ENCODE measurements at places on chromosomes 7 and 10.

GRCh38 chr10:48653944-48654698 is 30.6 kb upstream of the WDFY4 start:
- DNase-seq = no peak

GRCh38 chr7:28990200-28990960 is 32.2 kb upstream of the TRIL start:
- DNase-seq = no peak

GRCh38 chr7:136114966-136115762 is 138.0 kb upstream of the MTPN start:
- DNase-seq = peak; percentile 14

- DNase-seq = peak; percentile 26
These were observed 33.8 kb upstream of the RBM20 start for GRCh38 chr10:110610308-110610774.
